Activated CD8-positive, alpha-beta memory T cell treated with anti-CD3 and anti-CD28 coated beads for 36 hours (primary cell): ENCODE measurements at places on chromosomes 1 and 21. TPM values are rescaled to one million over a fixed set of nuclear protein-coding genes. Genes with fewer than 3 reads are reported as not detected.

The FALEC gene
- 0.55 TPM for total RNA-seq

The SPRR5 gene
- not detected for total RNA-seq

The FMO4 gene
- total RNA-seq, result 1.4 TPM

The SLAMF8 gene
- total RNA-seq, result 3.6 TPM

The MORN1 gene
- total RNA-seq, result 9.9 TPM

The WDR64 gene
- total RNA-seq, result not detected

The RNU1-3 gene
- 1,003 TPM for total RNA-seq

The BRINP2 gene
- total RNA-seq, result not detected
